ENCODE measurements at places on chromosomes 16 and 17. TPM values are rescaled to one million over a fixed set of nuclear protein-coding genes. Genes with fewer than 3 reads are reported as not detected.

DNA sequence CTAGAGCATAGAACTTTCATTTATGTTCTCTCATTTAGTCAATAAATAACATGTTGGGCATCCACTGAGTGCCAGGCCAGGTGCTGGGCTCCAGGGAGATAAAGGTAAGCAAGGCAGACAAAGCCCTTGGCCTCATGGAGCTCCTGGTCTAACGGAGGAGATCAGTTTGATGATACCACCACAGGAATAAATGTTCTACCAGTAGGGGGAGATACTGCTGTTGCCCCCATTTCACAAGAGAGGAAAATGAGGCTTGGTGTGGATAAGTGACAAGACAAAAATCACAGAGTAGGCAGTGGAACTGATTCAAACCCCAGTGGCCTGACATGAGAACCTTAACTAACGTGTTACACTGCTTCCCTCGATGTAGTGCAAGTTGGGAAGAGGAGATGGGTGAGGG is 80.4 kb upstream of the ERCC4 start:
- DNase-seq = no peak
- H3K4me3 ChIP-seq = no peak overlapping the region
- H3K4me1 ChIP-seq = no peaks in the 10 kb centered on the region
- no peak overlapping the region for H3K27ac ChIP-seq
- no peaks in the 10 kb centered on the region for H3K27me3 ChIP-seq

GRCh38 chr16:80294172-80294571 is 246.6 kb upstream of the DYNLRB2 start:
- H3K27me3 ChIP-seq = no peaks in the 10 kb centered on the region
- H3K4me1 ChIP-seq = peaks cover 6% of the 10 kb centered on the region
- DNase-seq = no peak
- no peaks in the 10 kb centered on the region for H3K36me3 ChIP-seq

DNA sequence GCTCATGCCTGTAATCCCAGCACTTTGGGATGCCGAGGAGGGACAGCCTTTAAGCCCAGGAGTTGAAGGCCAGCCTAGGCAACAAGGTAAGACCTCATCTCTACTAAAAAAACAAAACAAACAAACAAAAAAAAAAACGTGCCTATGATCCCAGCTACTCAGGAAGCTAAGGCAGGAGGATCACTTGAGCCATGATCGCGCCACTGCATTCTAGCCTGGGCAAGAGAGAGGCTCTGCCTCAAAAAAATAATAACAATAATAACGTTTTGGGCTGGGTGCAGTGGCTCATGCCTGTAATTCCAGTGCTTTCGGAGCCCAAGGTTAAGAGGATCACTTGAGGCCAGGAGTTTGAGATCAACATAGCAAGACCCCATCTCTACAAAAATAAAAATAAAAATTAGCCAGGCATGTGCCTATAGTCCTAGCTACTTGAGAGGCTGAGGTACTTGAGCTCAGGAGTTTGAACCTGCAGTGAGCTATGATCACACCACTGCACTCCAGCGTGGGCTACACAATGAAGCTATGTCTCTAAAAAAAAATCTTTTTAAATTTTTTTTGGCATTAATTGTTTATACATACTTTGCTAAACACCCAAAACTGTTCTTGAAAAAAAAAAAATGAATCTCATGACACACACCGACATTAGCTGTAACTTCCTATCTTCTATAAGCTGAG is 3.3 kb downstream of the PHLPP2 start:
- no peak for DNase-seq
- H3K4me1 ChIP-seq = peaks cover 5% of the 10 kb centered on the region
- H3K27me3 ChIP-seq = no peaks in the 10 kb centered on the region
- 0 out of 2 replicates have a peak, but pooled peaks cover 1% of the 10 kb centered on the region for H3K36me3 ChIP-seq

- no peak for DNase-seq
- 0 out of 2 replicates have a peak, but pooled peaks cover 2% of the 10 kb centered on the region for H3K36me3 ChIP-seq
- no peak overlapping the region for H3K27ac ChIP-seq
- no peak overlapping the region for H3K4me3 ChIP-seq
Observed at GRCh38 chr16:69471121-69471520, 46.7 kb downstream of the CYB5B start.

DNA sequence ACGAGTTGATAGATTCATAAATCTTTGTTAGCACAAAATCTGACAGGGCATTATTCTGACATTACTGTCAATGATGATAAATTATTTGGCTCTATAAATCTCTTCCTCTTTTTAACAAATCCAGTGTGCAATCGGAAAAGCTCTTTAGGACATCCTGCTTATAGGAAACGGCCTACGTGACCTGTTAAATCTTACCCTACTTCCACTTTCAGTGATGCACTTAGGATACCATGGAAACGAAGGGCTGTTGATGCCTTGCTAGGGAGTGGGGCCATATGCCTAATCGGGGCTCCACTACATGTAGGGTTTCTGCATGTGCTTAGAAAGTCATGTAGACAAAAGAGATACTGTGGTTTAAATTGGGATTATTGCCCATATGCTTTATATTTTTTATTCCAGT is 27.2 kb downstream of the ZNF594 start:
- no peaks in the 10 kb centered on the region for H3K27me3 ChIP-seq
- no peak for DNase-seq
- H3K27ac ChIP-seq = no peak overlapping the region
- no peaks in the 10 kb centered on the region for H3K36me3 ChIP-seq
- H3K4me3 ChIP-seq = no peak overlapping the region

- peaks cover 13% of the 10 kb centered on the region for H3K4me1 ChIP-seq
- H3K27ac ChIP-seq = peak overlapping the region; percentile 91
- H3K36me3 ChIP-seq = no peaks in the 10 kb centered on the region
- no peaks in the 10 kb centered on the region for H3K27me3 ChIP-seq
Observed at GRCh38 chr17:68792873-68793272, 162.3 kb downstream of the ABCA8 start.

- no peak overlapping the region for H3K27ac ChIP-seq
- no peak for DNase-seq
- peaks cover 25% of the 10 kb centered on the region for H3K4me1 ChIP-seq
- H3K27me3 ChIP-seq = no peaks in the 10 kb centered on the region
- no peak overlapping the region for H3K4me3 ChIP-seq
Observed at GRCh38 chr17:41775394-41776226, 10.9 kb downstream of the JUP start.

GRCh38 chr17:29126268-29126930 is 53.8 kb downstream of the MYO18A start:
- DNase-seq = no peak
- H3K4me3 ChIP-seq = no peak overlapping the region
- no peak overlapping the region for H3K27ac ChIP-seq
- H3K4me1 ChIP-seq = peaks cover 4% of the 10 kb centered on the region

GRCh38 chr17:5631958-5632590 is 47.8 kb upstream of the NLRP1 start:
- H3K27ac ChIP-seq = no peak overlapping the region
- no peaks in the 10 kb centered on the region for H3K4me1 ChIP-seq
- H3K36me3 ChIP-seq = no peaks in the 10 kb centered on the region

DNA sequence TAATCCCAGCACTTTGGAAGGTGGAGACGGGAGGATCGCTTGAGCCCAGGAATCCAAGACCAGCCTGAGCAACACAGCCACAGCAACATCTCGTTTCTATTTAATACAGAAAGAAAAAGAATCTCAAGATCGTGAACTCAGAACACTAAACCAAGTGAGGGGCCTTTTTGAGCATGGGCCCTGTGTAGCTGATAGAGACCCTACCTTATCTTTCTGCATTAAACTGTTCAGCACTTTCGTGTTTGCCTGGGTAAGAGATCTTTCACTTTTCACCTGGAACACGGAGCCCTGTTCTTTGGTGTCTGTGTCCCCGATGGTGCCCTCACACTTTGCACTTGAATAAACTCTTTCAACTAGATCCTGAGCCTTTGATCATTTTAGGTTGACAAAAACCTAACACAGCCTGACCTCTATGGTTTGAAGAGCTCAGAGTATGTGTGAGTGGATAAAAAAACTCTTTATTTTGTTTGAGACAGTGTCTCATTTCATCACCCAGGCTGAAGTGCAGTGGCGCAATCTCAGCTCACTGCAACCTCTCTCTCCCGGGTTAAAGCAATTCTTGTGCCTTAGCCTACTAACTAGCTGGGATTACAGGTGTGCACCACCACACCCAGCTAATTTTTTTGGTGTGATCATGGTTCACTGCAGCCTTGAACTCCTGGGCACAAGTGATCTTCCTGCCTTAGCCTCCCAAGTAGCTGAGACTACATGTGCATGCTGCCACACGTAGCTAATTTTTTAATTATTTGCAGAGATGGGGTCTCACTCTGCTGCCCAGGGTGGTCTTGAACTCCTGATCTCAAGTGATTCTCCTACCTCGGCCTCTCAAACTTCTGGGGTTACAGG is 83.8 kb upstream of the GRIN2A start:
- H3K27me3 ChIP-seq = no peaks in the 10 kb centered on the region
- no peak overlapping the region for H3K4me3 ChIP-seq
- DNase-seq = no peak

- DNase-seq = no peak
- H3K4me3 ChIP-seq = no peak overlapping the region
- H3K27ac ChIP-seq = no peak overlapping the region
- peaks cover 3% of the 10 kb centered on the region for H3K4me1 ChIP-seq
- peaks cover under 1% of the 10 kb centered on the region for H3K27me3 ChIP-seq
- peaks cover 24% of the 10 kb centered on the region for H3K36me3 ChIP-seq
Observed at GRCh38 chr16:4606354-4606753, 8.3 kb downstream of the UBALD1 start.

DNA sequence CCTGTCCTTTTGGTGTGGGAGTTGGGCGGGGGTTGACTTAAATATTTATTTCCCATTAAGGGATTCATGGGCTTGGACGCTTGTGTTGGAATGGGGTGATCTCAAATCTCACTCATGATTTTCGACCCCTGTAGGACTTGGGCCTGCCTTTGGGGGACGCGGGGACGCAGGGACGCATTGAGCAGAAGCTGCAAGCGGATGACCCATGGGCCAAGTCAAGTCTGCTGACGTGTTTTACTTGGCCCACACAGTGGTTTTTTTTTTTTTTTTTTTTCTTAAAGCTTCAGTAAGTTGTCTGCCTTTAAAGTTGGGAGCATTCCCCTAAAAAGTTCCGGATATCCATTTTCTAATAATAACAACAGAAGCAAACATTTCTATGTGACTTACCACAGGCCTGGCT is 28.9 kb downstream of the CMIP start:
- no peak overlapping the region for H3K27ac ChIP-seq
- no peaks in the 10 kb centered on the region for H3K27me3 ChIP-seq
- no peak overlapping the region for H3K4me3 ChIP-seq
- peaks cover 11% of the 10 kb centered on the region for H3K4me1 ChIP-seq
- DNase-seq = peak; percentile 54

DNA sequence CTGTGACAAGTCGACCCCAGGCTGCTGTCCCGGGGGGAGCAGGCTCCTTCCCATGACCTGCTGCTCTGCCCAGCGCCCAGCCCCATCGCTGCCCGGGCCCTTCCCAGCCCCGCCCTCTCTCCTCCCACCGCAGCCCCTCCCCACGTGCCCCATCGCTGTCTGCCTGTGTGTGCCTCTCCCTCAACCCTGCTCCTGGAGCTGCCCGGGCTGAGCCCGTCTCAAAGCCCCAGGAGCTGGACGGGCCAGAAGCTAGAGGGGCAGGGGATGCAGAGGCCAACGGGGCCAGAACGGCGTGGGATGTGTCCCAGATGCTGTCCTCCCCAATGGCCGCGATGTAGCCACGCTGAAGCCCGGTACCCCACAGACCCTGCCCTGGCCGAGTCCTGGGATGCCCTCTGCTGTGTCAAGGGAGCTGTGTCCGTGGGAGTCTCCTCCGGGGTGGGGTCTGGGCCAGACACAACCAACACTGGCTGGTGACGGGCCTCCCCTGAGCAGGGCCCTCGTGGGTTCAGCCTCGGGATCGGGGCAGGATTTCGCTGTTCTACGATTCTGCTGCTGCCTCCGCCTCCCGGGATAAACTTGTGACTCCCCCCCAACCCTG is 118.2 kb upstream of the ZNF750 start:
- no peak for DNase-seq
- H3K27ac ChIP-seq = no peak overlapping the region
- no peak overlapping the region for H3K4me3 ChIP-seq
- peaks cover 5% of the 10 kb centered on the region for H3K36me3 ChIP-seq

DNA sequence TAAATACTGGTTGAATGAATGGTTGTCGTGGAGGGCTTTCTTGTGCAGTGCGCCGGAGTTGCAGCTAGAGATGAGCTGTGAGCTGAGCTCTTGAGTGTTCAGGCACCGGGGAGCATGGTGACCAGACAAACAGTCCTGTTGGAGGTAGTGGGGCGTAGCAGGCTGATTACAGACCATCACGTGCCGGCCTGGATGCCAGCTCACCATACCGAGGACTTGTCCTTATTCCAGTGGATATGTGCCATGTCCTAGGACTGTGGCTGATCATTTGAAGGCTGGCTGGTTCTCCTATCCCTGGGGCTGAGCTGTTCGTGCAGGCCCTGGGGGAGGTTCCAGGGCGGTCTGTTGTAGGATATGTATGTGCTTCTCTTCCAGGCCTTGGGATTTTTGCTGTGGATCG is 60.0 kb downstream of the ABCC1 start:
- H3K27me3 ChIP-seq = no peaks in the 10 kb centered on the region
- H3K36me3 ChIP-seq = peaks cover 54% of the 10 kb centered on the region
- H3K4me1 ChIP-seq = peaks cover 26% of the 10 kb centered on the region
- H3K27ac ChIP-seq = peak overlapping the region; percentile 32

DNA sequence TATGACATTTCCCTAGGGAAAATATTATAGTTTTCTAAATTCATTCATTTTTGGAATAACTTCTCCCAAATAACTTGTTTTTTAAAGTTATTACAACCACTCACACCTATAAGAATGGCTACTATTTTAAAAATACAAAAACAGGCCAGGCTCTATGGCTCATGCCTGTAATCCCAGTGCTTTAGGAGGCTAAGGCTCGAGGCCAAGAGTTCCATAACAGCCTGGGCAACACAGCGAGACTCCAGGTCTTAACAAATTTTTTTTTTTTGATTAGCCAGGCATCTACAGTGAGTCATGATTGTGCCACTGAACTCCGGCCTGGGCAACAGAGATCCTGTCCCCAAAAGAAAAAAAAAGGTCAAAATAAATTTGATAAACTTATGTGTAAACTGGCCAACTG is 43.6 kb upstream of the YPEL2 start:
- H3K27me3 ChIP-seq = no peaks in the 10 kb centered on the region
- DNase-seq = no peak
- H3K27ac ChIP-seq = no peak overlapping the region
- H3K36me3 ChIP-seq = no peaks in the 10 kb centered on the region

DNA sequence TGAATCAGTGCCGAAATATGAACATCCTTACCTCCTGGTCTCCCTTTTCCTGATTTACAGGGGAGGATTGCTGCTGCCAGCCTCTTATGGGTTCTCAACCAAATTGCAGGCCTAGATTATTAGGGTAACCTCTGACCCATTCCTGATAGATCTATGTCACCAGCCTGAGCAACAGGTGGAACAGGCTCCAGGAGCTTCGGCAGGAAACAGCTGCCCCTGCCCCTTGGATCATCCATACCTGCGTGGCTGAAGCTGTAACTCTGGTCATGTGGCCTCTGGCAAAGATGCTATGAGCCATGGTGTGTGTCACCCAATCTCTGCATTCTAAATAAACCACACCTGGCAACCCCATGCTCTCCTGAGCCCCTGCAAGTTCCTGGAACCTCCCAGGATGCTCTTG is 18.4 kb upstream of the RBBP6 start:
- no peak overlapping the region for H3K27ac ChIP-seq
- no peak overlapping the region for H3K4me3 ChIP-seq
- peaks cover 2% of the 10 kb centered on the region for H3K27me3 ChIP-seq
- H3K4me1 ChIP-seq = peaks cover 3% of the 10 kb centered on the region
- no peaks in the 10 kb centered on the region for H3K36me3 ChIP-seq

The KRTAP17-1 gene
- total RNA-seq = not detected

The ACE gene
- total RNA-seq = 1.4 TPM

The SLFN14 gene
- total RNA-seq = not detected

The CDR2L gene
- total RNA-seq = 5.6 TPM

The KRTAP9-4 gene
- not detected for total RNA-seq

The TPSD1 gene
- total RNA-seq = not detected

The SOX15 gene
- 0.18 TPM for total RNA-seq

The SOST gene
- total RNA-seq = not detected

The TNFRSF17 gene
- total RNA-seq = not detected

The ALG1 gene
- total RNA-seq = 41.0 TPM

The CCDC78 gene
- total RNA-seq = 0.56 TPM

Measured in IMR-90 (cell line).